ENCODE measurements at places on chromosomes 16 and 17.
A peak's percentile ranks its signal among the peaks of the same experiment; 100 is the strongest.

DNA sequence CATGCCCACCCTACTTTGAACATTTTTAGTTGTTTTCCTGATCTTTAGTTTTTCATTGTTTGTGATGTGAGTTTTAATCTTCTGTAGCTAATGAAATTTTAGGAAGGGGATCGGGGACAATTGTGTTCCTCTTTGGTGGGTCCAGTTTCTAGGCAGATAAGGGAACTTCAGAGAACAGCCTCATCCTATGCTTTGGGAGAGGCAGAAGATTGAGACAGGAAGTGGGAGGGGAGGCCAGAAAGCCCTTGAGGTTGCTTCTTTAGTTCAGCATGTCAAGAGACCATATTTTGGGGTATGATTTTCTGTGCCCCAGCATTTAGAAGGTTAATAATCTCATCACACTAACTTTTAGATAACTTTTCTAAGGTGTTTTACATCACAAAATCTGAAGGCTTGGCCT lies 191.0 kb downstream of the TANC2 start:
- no peak for DNase-seq

GRCh38 chr16:85716680-85717038 lies 27.9 kb upstream of the GINS2 start:
- DNase-seq = no peak

DNA sequence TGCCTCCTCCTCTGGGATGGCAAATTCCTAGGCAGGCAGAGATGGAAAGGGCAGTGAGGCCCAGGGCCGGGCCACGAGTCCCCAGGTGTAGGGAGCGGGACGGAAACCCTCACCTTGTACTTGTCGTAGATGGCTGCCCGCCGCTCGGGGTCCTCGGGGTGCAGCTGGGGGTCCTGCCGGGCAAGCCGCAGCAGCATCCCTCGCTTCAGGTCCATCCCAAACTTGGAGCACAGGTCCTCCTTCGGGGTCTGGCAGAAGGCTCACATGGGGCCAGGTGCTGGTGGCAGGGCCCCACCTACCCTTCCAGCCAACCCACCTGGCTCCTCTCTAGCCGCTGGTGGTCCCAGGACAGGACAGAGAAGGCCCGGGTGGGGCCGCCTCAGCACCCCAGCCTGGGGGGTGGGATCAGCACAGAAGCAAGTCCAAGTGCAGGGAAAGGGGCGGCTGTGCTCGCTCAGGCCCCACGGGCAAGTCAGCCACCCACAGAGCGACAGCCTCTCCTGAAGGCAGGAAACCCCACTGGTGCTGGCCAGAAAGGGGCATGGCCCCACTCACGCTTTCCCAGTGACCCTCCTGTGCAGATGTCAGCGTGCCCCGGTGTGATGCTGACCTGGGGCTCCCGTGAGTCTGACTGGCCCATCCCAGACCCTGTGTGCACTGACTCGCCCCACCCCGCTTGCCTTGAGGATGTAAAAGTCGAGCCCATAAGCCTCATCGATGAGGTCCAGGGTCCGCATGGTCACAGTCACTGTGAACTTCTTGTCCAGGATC lies 1.8 kb downstream of the MRPL28 start:
- no peak for DNase-seq

DNA sequence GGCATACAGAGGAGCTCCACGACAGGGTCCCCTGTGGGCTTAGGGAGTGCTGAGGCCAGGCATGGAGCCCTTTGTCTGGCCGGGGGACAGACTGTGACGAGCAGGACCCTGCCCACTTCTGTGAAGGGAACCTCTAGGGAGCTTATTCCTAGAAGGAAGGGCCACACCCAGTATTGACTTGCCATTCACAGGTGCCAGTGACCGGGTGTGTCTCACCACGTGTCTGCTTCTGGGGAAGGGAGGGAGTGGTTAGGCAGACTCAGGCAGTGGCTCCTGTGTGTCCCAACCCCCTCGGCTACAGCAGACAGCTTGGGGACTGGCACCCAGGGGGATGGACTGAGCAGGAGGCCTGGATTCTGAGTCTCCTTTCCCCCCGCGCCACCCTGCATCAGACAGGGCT lies 57.2 kb downstream of the SOCS1 start:
- no peak for DNase-seq

DNA sequence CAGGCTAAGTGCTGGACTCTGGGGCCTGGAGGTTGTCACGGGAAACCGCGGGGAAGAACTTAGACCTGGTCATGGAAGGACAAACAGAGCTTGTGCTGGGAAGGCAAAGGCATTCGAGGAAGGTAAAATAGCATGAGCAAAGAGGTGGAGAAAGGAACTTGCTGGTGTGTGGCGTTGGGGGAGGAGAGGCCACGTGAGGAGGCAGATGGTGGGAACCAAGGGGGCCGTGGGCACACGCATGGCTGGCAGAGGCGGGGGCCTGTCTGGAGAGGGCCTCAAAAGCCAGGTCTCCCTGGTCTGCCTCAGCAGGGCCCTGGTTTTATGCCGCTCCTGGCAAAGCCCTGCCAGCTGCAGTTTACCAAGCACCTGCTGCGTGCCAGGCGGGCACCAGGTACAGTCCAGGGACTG lies 15.3 kb downstream of the CORO7 start:
- DNase-seq = no peak

- peak; percentile 81 for DNase-seq
Observed at GRCh38 chr16:14309906-14310305, 238.8 kb downstream of the MRTFB start.

GRCh38 chr17:34321964-34322363 lies 2.7 kb downstream of the CCL8 start:
- no peak for DNase-seq

DNA sequence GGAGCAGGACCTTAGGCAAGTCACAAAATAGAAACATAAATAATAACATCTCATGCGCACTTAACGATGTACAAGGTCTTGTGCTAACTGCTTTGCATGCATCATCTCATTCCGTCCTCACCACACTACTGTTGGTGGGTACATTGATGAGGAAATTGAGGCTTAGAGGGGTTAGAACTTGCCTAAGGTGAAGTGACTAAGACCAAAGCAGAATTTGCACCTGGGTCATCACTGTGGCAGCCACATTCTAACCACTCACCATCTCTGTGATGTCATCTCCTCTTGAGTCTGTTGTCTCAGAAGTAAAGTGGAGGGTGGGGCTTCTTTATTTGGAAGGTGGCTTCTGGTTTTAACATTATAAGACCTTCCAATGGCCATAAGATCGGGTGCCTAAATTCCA lies 20.4 kb upstream of the TRIM25 start:
- DNase-seq = no peak
